ENCODE measurements at places on chromosomes 2 and 18. TPM values are rescaled to one million over a fixed set of nuclear protein-coding genes. Genes with fewer than 3 reads are reported as not detected.

Gene KCNG2
- not detected for total RNA-seq

Gene CHRND
- not detected for total RNA-seq

Gene EPHA4
- 0.68 TPM for total RNA-seq

Gene SLC5A7
- total RNA-seq = not detected

Gene HYCC2
- total RNA-seq = 3.1 TPM

Gene PLEKHH2
- total RNA-seq = 2.1 TPM

Gene SERPINB4
- 0.09 TPM for total RNA-seq

Gene PROKR1
- not detected for total RNA-seq

Gene HOXD3
- total RNA-seq = 0.11 TPM

Gene APLF
- total RNA-seq = 0.61 TPM

Gene ALPI
- not detected for total RNA-seq

Gene XDH
- 1.2 TPM for total RNA-seq

Gene MALL
- 148 TPM for total RNA-seq

Gene HRH4
- total RNA-seq = not detected

Gene INHBB
- total RNA-seq = 23.1 TPM

Gene CCDC195
- not detected for total RNA-seq

Gene PMAIP1
- total RNA-seq = 14.5 TPM

Gene FABP1
- total RNA-seq = not detected

Gene SPC25
- total RNA-seq = 19.4 TPM

Gene CROCC2
- total RNA-seq = not detected

Gene SMYD1
- not detected for total RNA-seq

Measured in A549 treated with AZD2906 at 1 μM for 4 hours (cell line).